K562 (cell line): ENCODE measurements at places on chromosomes 3 and 15. TPM values are rescaled to one million over a fixed set of nuclear protein-coding genes. Genes with fewer than 3 reads are reported as not detected.

GRCh38 chr3:70277304-70277703, 35.1 kb downstream of the MDFIC2 start:
- H3K4me1 ChIP-seq = no peaks in the 10 kb centered on the region
- no peak overlapping the region for H3K4me3 ChIP-seq
- DNase-seq = no peak
- H3K27me3 ChIP-seq = no peaks in the 10 kb centered on the region
- no peaks in the 10 kb centered on the region for H3K36me3 ChIP-seq

- DNase-seq = peak; percentile 25
- H3K27ac ChIP-seq = no peak within 1 kb of the TSS
- H3K4me1 ChIP-seq = no peaks in the 10 kb centered on the region; the same call in 1 of the 2 replicates
- no peaks in the 10 kb centered on the region for H3K27me3 ChIP-seq
- peaks cover 42% of the 10 kb centered on the region for H3K36me3 ChIP-seq
Observed at GRCh38 chr3:49276475-49277382, at the start of gene C3orf62. Gene C3orf62, minus strand, starts transcription at chr3:49277232. Its CDS starts 360 bp downstream, at chr3:49276872.

- H3K27ac ChIP-seq = no peak overlapping the region
- H3K4me3 ChIP-seq = no peak overlapping the region
- no peak for DNase-seq
- H3K4me1 ChIP-seq = no peaks in the 10 kb centered on the region
Observed at GRCh38 chr15:62403164-62403809, 238.2 kb upstream of the C2CD4B start.

The CPLX3 gene
- polyA plus RNA-seq = not detected in 2 replicates

GRCh38 chr3:37997791-37998370, 7.3 kb downstream of the VILL start:
- no peak for DNase-seq
- H3K4me1 ChIP-seq = peaks cover 51% of the 10 kb centered on the region
- no peaks in the 10 kb centered on the region for H3K27me3 ChIP-seq
- H3K4me3 ChIP-seq = no peak overlapping the region

DNA sequence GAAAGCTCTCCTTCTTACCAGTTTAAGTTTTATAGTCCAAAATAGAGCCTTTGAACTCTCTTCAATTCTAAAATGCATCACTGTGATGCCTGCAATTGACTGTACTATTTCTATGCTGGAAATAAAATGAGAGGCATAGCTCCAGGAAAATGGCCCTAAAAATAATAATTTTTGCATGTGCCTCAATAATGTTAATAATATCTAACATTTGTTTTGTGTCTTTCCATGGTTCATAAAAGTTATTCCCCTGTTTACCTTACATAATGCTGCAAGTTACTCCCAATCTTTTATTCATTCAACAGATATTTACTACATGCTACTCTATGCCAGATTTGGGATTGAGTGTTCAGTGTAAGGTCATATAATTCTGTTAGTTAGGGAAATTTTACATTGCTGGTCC, 574.0 kb downstream of the RBMS3 start:
- H3K27me3 ChIP-seq = no peaks in the 10 kb centered on the region
- no peak overlapping the region for H3K4me3 ChIP-seq
- no peak for DNase-seq
- H3K4me1 ChIP-seq = no peaks in the 10 kb centered on the region
- no peak overlapping the region for H3K27ac ChIP-seq

DNA sequence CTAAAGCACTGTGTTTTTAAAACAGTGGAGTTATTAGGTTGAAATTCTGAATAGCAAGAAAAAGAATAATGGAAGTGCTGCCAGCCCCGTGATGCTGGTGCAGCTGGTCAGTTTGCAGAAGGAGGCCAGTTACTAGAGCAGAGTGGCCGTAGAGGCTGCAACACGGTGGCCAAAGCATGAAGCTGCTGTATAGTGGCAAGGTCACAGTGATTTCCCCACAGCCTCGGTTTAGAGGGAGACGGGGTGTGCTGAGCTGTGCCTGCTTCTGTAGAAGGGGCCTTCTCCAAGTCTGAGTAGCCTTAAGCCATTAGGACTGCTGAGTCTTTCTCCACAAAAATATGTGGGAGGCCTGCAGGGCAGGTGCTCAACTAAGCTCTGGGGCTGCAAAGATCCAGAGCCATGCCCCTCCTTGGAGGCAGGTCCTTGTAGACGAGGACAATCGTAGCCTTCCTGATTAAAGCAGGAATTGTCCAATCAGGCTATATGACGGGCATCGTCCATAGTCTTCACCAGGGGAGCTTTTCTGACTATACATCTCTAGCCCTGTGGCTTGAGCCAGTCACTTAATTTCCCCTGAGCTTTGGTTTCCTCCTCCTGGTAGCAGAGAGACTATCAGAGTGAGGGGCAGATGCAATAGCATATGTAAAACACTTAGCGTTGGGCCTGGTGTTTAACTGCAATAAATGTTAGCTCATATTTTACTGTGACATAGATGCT, 151.6 kb downstream of the PGPEP1L start:
- no peak for DNase-seq
- H3K36me3 ChIP-seq = no peaks in the 10 kb centered on the region
- H3K4me3 ChIP-seq = no peak overlapping the region
- peaks cover 55% of the 10 kb centered on the region for H3K27me3 ChIP-seq

The CFAP91 gene
- polyA plus RNA-seq = not detected in 2 replicates

DNA sequence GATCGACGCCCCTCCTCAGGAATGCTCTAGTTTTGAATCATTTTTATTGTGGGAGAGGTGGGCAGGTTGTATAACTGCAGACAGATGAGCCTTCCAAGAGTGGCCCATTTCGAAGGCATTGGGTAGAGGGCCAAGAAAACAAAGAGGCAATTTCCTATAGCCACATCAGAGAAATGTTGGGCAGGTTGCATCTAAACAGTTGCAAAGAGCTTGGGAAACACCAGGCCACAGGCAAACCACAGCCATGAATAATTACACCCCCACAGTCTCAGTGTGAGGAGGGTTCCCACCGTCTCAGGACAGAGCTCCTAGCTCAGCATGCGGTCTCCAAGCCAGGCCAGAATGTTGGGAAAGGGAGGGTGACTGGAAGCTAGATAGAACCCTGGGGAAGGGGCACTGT, 257.3 kb downstream of the ABHD5 start:
- H3K36me3 ChIP-seq = no peaks in the 10 kb centered on the region
- DNase-seq = no peak
- H3K4me1 ChIP-seq = no peaks in the 10 kb centered on the region

DNA sequence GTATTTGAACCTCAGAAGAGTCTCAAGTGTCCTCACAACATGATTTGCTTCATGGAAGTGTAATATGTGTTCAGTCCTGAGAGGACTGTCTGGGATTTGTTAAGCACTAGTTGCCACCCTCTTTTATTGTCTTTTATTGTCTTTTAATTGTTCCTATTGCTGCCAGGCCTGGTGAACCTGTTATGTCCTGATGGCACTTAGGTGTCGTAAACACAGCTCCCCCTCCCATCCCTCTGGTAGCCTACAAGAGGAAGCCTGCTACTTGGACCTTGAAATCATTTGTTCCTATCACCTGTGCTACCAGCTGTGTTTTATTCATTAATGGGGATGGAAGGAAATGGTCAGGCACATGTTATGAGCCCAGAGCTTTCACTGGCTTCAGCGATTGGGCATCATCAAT, 19.3 kb downstream of the CCNB2 start:
- peaks cover 55% of the 10 kb centered on the region for H3K36me3 ChIP-seq
- no peaks in the 10 kb centered on the region for H3K4me1 ChIP-seq
- no peak for DNase-seq
- H3K27ac ChIP-seq = no peak overlapping the region

- H3K27me3 ChIP-seq = no peaks in the 10 kb centered on the region
- H3K27ac ChIP-seq = no peak overlapping the region
- H3K4me1 ChIP-seq = no peaks in the 10 kb centered on the region
- no peaks in the 10 kb centered on the region for H3K36me3 ChIP-seq
- no peak for DNase-seq
- no peak overlapping the region for H3K4me3 ChIP-seq
Observed at GRCh38 chr3:71175691-71176365, 407.7 kb downstream of the FOXP1 start.

The DNAJB8 gene
- not detected in 2 replicates for polyA plus RNA-seq

DNA sequence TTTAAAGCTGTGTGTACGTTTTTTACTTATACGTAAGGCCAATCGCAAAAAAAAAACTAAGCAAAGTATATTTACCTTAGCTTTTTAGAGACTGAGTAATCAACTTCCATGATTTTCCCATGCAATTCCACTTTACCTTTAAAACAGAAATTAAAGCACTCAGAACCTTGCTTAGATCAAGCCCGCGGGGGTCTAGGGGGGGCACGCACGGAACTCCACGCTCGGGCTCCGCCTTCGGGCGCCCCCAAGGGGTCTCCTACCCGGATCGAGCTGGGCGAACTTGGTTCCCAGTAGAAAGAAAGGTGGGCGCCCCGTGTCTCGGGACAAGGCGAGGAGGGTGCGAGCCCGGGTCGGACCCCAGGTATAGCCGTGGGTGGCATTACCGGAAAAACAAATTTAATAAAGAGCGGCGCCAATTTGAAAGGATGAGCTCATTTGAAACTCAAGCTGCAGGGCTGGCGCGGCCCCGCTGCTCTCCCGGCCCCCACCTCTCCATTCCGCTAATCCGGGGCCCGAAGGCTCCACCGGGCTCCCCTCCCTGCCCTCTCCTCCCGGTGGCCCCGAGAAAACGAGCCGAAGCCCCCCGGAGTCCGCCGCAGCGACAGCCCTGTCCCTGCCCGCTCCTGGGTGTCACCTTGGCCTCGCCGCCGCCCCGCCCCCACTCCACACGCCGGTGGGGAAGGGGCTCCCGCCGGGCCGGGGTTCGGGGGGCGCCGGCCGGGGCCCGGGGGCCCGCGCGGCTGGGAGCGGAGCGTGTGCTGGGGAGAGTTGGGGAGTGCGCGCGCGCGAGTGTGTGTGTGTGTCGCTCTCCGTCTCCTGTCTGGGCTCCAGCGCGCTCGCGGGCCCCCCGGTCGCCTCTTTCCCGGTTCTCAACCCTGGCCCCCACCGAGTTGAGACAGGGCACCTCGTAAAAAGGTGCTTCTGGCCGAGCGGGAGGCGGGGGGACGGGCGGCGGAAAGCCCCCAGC, 1.5 kb downstream of the IGF2BP2 start:
- peak; percentile 64 for DNase-seq
- H3K27ac ChIP-seq = peak overlapping the region; percentile 93
- H3K4me1 ChIP-seq = peaks cover 21% of the 10 kb centered on the region
- peaks cover 16% of the 10 kb centered on the region; the same call in 2 of the 3 replicates for H3K36me3 ChIP-seq
- H3K4me3 ChIP-seq = peak overlapping the region; percentile 91
- no peaks in the 10 kb centered on the region for H3K27me3 ChIP-seq
